H54 (cell line): ENCODE measurements at places on chromosomes 5 and 9.

DNA sequence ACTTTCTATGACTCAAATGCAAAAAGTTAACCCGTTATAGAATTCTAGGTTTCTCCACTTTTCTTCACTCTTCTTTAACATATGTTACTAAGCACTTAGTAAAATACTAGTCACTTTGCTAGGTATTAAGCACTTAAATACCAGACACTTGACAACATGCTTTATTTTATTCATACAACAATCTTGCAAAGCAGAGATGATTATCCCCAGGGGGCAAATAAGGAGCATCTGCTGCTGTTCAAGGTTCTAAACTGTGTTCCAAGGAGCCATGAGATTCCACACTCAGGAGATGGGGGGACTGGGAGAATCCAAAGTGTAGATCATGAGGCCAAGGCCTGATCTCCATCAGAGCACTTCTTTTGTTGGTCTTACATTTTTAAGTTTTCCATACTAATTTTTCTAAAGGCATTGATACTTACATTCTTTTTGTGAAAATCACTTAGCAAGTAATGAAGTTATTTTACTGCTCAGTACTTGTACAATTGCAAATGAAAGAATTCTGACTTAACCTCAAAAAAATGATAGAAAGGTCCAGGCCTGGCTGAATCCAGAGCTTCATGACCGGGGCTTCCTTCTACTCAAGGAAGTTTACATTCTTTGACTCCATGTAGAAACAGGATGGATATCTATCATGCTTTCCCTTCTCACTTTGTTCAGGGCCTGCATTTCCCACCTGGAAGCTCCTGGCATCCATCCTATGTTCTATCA is 504.4 kb upstream of the WWC1 start:
- no peak for DNase-seq

DNA sequence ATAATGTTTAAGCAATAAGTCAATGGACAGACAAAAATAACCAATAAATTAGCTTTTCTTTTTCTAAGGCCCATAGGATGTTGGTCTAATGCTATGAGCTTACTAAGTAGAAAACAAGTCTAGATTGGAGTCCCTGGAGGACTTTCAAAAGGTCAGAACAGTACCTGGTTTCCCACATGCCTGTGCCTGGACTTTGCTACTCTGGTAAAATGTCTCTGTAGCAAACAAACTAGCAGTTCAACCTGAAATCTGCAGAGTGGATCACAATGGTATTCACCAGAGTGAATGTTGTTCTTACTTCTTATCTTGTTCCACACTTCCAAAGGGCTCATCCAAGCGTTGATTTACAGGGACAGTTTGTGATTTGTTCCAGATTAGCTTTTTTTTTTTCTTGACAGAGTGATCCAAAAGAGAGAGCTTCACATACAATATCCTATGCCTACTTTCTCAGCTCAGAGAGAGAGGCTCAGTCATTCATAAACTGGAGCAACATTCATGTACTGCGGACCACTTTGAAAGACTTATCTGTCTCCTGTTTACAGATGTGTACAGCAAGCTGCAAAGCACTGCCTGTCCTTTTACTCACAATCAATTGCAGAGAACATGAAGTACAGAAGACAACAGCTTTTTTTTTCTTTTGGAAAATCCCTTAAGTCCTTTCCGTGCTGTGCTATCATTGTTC is 466.1 kb downstream of the SPATA31D1 start:
- no peak for DNase-seq

DNA sequence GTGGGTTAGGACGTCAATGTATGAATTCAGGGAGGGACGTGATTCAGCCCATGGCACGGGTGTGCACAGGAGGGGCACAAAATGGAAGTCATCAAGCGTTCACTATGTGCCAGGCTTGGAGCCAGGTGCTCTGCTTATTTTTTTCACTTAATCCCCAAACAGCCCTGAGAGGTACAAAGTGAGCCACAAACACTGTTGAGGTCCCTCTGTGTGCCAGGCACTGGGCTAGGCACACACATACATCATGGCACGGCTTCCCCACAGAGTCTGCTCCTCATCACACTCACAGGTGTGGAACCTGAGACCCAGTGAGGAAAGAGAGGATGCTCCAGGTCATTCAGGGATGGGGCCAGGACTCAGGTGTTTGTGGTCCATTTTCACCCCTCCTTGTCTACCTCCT is 68.1 kb downstream of the GALNT12 start:
- DNase-seq = no peak

DNA sequence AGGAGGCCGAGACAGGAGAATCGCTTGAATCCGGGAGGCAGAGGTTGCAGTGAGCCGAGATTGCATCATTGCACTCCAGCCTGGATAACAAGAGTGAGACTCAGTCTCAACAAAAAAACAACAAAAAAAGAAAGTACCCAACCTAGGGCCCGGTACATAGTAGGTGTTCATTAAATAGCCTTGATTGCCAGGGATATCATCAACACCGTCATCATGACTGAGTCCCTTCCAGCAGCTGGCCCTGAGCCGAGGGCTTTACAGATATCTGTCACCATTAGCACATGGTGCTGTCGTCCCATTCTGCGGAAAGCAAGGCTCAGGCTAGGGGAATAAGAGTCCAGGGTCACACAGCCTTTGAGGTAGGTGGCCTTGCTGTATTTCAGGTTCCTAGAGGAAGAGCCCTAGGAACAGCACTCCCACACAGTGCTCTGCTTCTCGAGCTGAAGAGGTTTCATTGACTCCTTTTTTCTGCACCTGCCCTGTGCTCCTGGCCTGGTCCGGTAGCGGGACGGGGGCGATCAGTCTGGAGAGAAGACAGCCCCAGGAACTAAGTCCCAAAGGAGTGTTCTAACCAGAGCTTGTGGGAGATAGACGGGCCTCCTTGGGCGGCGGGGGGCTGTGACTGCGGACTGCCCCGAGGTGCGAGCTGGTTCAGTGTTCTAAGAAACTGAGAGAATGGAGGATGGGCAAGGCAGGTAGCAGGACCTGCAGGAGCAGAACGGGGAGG is 48.2 kb downstream of the CXXC5 start:
- no peak for DNase-seq

DNA sequence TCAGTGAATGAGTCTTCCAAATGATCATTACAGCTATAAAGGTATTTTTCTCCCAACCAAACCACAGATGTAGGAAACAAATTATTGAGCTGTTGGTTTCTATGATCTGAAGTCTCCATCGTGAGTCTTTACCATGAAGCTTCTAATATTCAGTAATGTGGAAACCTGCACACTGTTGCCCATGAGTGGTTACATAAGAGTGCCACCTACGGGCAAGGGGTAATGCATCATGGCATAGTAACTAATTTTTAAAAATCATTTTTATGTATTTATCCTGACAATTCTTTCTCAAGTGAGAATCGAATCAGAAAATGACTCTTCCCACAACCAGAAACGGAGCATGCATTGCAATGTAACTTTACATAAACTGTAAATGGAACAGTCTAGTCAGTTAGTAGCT is 282.5 kb upstream of the SMARCA2 start:
- DNase-seq = no peak

DNA sequence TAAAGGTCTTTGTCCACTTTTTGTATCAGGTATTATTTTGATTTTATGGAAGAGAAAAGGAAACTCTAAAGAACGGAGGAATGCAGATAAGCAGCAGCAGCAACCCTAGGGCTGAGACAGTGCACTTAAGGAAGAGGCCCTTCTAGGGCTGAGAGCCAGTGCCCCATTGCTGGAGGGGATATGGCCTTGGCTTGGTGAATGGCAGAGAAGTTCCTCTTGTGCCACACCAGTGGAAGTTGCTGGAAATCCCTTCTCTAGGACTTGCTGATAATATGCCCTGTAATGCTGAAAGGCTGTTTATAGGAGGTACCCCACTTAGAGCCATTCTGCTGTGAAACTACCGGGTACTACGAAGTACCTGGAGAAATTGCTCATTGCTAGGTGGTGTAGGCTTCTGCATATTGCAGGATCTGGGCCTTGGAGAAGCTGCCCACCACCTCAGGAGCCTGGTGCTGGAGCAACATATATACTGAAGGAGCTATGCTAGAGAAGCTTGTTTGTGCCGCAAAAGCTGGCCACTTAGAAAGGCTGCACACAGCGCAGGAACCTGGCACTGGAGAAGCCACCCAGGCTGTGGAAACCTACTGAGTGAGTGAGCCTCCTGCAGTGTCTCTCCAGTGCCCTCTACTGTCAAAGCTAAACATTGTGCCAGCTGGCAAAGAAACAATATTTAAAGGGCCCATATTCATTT is 9.6 kb upstream of the UBTD2 start:
- DNase-seq = peak; percentile 61
